CD8-positive, alpha-beta memory T cell (primary cell): ENCODE measurements at places on chromosomes 13 and 19.

DNA sequence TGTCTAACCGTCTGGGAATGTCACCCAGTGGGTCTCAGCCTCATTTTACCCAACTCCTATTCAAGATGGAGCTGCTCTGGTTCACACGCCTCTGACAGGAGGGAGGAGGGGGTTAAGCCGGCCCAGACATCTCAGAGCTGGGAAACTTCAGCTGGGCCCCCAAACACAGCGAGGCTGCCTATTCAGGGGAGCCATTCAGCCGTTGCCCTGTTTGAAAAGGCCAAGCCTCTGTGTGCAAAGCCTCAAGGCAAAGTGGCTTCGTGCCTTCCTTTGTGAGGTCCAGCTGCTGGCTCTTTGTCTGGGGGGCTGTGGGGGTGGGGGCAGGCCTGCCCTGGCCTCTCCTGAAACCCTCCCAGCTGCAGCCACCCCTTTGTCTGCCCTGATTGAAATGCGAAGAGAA, 147.4 kb downstream of the PTPRS start:
- DNase-seq = no peak

DNA sequence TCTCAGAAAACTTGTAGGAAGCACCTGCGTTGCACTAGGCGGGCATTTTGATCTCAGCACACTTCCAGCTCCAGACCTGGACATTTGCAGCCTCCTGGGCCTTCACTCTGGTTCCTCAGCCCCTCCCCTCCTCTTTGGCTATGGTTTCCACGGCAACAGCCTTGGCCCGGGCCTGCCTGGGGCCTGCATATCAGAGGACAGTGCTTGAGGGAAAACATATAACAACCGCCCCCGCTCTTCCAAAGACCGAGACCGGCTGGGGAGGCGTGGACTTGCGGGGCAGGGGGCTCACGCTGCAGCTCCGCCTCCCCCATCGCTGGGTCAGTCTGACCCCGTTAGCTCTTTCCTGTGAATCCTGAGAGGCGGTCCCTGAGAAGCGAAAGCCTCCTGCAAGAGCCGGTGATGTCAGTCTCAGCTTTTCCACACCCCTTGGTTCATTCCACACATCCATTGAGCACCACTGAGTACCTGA, 125.7 kb upstream of the PEG3 start:
- DNase-seq = no peak

GRCh38 chr13:45807520-45808099, 43.9 kb downstream of the SIAH3 start:
- no peak for DNase-seq

GRCh38 chr19:31113293-31113692, 235.9 kb downstream of the TSHZ3 start:
- DNase-seq = no peak
